NCI-H69 (cell line): ENCODE measurements at places on chromosomes 2 and 18.
A peak's percentile ranks its signal among the peaks of the same experiment; 100 is the strongest.

GRCh38 chr18:79403723-79404566 is 8.2 kb downstream of the NFATC1 start:
- peak; percentile 71 for DNase-seq

GRCh38 chr2:55567298-55567697 is 47.8 kb downstream of the CFAP36 start:
- DNase-seq, result no peak

- no peak for DNase-seq
These were observed 757.4 kb downstream of the RNF144A start for GRCh38 chr2:7674606-7675005.

DNA sequence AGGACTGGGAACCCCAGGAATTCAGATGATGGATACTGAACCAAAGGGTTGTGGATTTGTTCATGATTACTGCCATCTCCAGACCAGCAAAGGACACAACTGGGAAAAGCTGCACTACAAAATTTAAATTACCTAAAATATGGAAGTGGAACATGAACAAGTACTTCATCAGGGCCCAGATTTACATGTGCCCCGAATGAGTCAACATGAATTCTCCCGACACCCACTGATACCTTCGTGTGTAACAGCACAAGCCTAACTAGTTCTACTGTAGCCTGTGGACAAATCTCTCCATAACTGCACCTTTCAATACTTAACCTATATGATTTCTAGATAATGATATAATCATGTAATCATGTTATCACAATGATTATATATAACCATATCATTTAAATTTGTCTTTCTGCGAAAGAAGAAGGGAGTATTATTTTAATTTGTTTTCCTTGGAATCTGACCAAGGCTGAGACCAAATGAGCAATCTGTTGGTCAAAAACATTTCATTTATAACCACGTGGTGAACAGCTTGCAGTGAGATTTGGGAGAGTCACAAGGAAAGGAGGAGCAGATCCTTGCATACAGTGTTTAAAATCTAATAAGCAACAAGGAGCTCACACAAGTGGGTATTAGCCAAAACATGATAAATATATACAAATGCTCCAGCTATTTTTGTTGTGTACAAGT is 70.5 kb downstream of the CACNB4 start:
- DNase-seq, result no peak

DNA sequence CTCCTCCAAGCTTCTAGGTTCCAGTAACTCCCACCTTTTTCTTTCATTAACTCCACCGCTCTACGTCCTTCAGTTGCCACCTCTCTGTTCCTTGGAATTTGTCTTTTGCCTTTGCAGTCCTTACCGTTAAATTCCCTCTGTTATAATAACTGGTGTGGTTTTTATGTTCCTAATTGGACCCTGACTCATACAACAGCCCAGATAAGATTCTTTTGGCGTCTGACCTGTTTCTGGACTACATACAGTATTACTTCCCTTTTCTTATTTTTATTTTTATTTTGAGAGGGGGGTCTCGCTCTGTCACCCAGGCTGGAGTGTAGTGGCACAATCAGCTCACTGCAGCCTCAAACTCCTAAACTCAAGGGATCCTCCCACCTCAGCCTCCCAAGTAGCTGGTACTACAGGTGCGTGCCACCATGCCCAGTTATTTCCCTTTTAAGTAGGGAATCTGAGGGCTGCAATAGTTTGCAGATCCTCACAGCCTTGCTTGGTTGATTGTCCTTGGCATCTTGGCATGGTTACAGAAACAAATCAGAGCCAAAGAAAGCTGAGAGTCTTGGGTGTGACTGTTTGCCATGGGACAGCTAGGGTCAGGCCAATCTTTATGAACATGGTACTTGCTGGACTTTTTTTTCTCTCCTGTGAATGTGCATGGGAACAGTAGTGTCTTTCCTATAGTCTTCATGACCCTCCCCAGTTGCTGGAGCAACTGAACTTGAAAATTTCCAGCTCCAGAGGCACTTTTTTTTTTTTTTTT is 22.0 kb downstream of the TCF23 start:
- no peak for DNase-seq

GRCh38 chr2:28074137-28074536 is 183.6 kb downstream of the BABAM2 start:
- DNase-seq, result no peak

- DNase-seq, result no peak
These were observed 57.0 kb upstream of the HPCAL1 start for GRCh38 chr2:10245661-10246060.

- DNase-seq, result no peak
These were observed 24.5 kb upstream of the TNP1 start for GRCh38 chr2:216884347-216884746.

GRCh38 chr2:118968042-118968441 is 26.0 kb downstream of the MARCO start:
- no peak for DNase-seq

GRCh38 chr18:68241881-68242280 is 473.0 kb downstream of the TMX3 start:
- no peak for DNase-seq

GRCh38 chr2:178008636-178009289 is 63.8 kb downstream of the PDE11A start:
- DNase-seq, result peak; percentile 90

DNA sequence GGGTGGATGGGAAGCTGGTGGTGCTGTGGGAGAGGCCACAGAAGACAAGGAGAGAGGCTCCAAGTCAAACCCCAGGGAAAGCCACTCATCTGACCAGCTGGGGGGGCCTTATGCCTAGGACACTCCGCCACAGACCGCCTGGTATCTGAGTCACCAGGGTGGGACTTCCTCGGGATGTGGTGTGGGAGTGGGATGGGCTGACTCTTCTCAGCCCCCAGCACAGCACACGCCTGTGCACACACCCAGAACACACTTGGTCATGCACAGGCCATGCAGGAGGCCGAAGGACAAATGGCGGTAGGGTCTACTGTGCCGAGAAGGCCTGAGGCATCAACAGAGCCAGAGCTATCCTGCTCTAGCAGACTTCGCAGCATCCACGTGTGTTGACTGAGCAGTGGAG is 136.4 kb downstream of the INHBB start:
- DNase-seq, result no peak

- DNase-seq, result no peak
These were observed 74.5 kb downstream of the TPO start for GRCh38 chr2:1487758-1488157.

DNA sequence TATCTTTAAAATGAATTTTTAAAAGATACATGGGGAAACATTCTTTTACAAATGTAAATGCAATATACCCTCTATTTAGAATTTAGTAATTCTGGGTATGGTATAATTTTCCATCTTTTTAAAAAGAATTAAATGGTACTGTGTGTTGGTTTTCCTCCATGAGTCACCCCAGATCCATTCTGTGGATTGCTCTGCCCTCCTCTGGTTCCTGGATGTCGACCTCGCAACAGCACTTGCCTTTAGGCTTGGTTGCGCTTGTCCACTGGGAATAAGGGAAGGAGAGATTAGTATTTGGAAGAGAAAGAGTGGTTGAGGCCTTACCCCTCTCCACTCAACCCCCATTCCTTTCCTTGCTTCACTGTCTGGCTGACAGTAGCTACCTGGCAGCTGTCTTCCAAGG is 90.4 kb downstream of the FTCDNL1 start:
- DNase-seq, result peak; percentile 20

DNA sequence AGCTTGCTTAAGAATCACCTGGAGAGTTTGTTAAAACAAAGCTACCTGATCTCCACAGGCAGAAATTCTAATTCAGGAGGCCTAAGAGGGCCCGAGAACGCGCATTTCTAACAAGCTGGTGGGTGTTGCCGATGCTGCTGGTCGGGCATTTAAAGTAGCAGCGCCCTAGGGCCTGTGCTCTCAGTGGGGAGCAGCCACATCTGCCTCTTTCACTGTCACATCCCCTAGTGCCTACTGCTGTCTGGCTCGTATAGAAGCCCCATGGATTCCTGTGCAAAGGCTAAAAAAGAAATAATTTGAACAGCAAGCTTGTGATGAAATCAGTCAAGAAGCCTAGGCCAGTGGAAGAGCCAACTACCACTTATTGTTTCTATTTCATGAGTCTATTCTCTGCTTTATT is 126.7 kb upstream of the SMIM21 start:
- peak; percentile 74 for DNase-seq

- no peak for DNase-seq
These were observed 558 bp downstream of the MRPS5 start for GRCh38 chr2:95121093-95121406.

DNA sequence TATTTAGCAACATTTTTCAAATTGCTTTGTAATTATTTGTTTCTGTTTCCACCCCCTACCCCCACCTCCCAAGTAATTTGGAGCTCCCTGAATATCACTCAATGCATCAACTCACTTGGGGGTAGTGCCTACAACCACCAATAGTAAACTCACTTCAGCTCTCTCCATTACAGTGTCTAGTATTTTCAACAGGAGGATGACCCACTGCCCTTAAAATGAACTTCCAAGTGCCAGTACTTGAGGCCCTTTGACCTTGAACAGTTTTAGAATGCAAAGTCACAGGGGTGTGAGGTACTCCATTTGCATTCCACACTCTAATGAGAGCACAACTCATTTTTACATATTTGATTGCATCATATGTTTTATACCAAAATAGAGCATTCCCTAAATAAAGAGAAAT is 523.0 kb downstream of the ERBB4 start:
- no peak for DNase-seq

- no peak for DNase-seq
These were observed 372.7 kb upstream of the KYNU start for GRCh38 chr2:142504754-142505153.

- DNase-seq, result no peak
These were observed 65.2 kb downstream of the CIB4 start for GRCh38 chr2:26575836-26576564.

DNA sequence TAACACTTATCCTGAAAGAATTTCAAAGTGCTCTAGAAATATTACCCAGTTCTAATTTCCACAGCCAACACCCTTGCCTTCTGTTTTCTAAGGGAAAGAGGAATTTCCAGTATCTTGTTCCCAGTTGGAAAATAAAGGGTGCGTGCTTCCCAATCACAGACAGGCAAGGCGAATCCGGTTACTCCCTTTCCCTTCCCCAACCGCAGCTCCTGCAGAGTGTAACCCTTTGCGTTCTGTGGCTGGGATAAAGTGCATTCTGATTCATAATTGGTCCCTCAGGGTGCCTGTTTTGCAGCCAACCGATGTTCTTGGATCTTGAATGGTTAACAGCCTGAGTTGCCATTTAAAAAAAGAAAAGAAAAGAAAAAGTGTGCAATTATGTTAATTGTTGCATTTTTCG is 40.6 kb upstream of the PGAP1 start:
- no peak for DNase-seq

- DNase-seq, result no peak
These were observed 3.7 kb downstream of the TNS1 start for GRCh38 chr2:217998926-217999594.

- peak; percentile 51 for DNase-seq
These were observed 98.8 kb downstream of the RHBDD1 start for GRCh38 chr2:226934546-226935201.

DNA sequence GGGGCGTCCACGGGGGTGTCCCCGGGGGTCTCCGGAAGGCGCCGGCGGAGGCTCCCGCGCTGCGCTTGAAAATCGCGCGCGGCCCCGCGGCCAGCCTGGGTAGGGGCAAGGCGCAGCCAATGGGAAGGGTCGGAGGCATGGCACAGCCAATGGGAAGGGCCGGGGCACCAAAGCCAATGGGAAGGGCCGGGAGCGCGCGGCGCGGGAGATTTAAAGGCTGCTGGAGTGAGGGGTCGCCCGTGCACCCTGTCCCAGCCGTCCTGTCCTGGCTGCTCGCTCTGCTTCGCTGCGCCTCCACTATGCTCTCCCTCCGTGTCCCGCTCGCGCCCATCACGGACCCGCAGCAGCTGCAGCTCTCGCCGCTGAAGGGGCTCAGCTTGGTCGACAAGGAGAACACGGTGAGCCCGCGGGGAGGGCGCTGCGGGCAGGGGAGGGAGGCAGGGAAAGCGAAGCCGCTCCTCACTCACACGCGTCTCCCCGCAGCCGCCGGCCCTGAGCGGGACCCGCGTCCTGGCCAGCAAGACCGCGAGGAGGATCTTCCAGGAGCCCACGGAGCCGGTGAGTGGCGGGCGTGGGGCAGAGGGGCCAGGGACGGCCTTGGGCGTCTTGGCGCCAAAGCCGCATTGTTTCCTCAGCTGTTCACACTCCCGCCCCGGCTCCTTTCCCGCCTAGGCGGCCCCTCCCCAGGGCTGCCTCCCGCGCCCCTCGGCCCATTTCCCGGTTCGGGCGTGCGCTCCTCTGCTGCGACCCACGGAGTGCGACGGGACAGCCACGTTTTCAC is at the start of gene RRM2:
Gene RRM2 (plus strand): TSS at position 240 of the 781 bp plus-strand sequence. CDS start 60 bp downstream, at position 300.
- peak; percentile 95 for DNase-seq

DNA sequence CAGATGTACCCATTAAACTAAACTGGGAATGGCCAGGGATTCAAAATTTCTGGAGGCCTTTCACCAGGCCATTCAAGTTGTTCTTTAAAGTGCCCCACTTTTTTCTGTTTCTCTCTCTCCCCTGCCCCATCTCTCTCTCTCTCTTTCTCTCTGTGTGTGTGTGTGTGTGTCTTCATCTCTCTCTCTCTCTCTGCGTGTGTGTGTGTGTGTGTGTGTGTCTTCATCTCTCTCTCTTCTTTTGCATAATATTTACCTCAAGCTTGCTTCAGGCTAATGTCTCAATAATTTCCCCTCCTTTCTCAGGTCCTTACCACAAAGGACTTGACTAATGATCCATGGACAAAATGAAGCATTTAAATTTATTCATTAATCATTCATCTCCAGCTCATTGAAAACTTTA is 164.2 kb upstream of the KLHL14 start:
- peak; percentile 97 for DNase-seq

- no peak for DNase-seq
These were observed 268.4 kb upstream of the THSD7B start for GRCh38 chr2:136496966-136497365.

DNA sequence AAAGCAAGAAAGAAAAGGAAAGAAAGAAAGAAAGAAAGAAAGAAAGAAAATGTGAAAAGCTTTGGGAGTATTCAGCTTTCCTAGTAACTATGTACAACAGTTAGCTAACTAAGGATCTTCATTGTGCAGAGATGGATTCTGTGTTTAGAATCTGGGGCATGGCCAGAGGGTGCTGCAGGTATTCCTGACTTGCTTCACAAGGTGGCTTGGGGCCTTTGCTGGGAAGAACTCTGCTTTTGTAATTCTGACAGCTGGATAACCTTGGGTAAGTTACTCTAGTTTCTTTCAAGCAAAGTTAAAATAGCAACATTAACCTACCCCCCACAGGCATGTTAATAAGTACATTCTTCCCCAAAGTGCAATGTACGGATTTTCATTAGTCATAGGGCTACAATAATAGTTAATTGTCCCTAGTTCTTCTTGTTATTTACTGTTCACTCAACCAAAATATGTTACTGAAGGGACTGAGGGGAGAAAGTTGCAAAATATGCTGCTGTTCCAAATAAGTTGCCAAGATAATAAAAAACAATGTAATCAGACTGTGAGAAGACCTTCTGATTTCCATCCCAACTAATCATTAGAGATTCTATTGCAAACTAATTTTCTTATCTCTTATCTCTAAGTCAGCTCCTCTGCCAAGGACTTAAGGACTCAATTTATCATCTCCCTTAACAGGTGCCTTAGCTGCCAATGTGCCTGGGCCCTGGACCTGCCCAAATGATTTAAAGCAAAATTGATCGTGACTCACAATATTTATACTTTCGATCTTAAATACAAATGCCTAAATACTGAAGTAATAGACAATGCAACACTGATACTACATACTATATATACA is 50.3 kb downstream of the SERPINB8 start:
- peak; percentile 50 for DNase-seq

GRCh38 chr2:165635532-165635931 is 158.5 kb downstream of the GALNT3 start:
- DNase-seq, result no peak

- peak; percentile 45 for DNase-seq
These were observed 678.8 kb downstream of the KCNJ3 start for GRCh38 chr2:155377266-155377680.

GRCh38 chr2:152505495-152505906 is 170.5 kb downstream of the FMNL2 start:
- no peak for DNase-seq
